Uterus (tissue), 4 donors: ENCODE measurements at places on chromosomes 1 and 21.

DNA sequence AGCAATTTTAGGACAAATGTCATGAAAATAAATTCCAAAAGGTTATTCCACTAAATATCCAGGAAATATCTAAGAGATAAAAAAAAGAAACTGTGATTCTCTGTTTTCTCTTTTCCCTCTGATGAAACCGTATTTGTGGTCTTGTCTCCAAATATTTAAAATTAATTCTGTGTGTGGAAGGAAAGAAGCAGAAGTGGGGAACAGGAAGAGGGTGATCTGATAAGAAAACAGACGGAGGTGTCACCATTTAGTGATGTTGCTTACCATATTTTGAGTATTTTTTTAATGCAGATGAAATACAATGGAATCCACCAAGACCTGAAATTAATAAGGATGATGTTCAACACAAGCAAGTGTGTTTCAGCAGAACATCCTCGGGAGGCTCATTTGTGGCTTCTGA lies 29.6 kb downstream of the CLCA1 start:
- no peaks in the 10 kb centered on the region for H3K4me1 ChIP-seq
- no peak for DNase-seq
- H3K27me3 ChIP-seq: no peaks in the 10 kb centered on the region
- H3K36me3 ChIP-seq: no peaks in the 10 kb centered on the region
- no peak overlapping the region for H3K27ac ChIP-seq

DNA sequence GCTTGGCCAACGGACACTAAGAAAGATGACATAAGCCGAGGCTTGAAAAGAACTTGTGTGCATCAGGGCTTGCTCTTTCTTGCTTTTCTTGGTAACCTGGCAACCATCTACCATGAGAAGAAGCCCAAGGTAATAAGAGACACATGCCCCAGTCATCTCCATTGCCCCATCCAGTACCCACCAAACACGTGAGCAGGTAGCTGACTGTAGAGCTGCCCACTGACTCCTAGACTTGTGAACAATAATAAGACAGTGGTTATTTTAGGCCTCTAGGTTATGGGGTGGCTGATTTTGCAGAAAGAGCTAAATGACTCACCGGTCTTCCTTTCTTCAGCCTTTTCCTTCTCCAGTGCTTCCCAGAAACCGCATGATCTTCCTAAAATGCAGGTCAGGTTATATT lies 105.0 kb upstream of the JUN start:
- DNase-seq: no peak
- H3K27ac ChIP-seq: no peak overlapping the region
- H3K27me3 ChIP-seq: no peaks in the 10 kb centered on the region
- no peak overlapping the region for H3K4me3 ChIP-seq
- no peaks in the 10 kb centered on the region for H3K4me1 ChIP-seq

DNA sequence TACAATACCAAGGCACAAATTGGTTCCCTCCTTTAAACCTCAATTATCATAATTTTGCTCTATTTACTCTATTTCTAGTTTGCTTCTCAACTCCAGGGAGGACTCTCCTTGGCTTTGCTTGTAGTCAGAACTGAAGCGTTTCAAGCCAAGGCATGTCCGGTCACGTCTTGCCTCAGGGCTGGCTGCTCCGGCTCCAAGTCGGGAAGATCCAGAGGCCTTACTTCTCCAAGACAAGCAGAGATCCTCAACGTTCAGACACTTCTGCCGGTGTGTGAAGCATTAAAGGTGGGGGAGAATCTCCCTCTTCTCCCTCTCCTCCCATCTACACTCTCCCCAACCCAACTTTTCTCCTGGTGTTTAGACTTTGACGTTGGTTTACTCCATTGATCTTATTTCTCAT lies 7.2 kb upstream of the HHAT start:
- H3K4me3 ChIP-seq: no peak overlapping the region
- DNase-seq: no peak
- H3K27ac ChIP-seq: no peak overlapping the region
- H3K27me3 ChIP-seq: no peaks in the 10 kb centered on the region
- H3K4me1 ChIP-seq: no peaks in the 10 kb centered on the region

DNA sequence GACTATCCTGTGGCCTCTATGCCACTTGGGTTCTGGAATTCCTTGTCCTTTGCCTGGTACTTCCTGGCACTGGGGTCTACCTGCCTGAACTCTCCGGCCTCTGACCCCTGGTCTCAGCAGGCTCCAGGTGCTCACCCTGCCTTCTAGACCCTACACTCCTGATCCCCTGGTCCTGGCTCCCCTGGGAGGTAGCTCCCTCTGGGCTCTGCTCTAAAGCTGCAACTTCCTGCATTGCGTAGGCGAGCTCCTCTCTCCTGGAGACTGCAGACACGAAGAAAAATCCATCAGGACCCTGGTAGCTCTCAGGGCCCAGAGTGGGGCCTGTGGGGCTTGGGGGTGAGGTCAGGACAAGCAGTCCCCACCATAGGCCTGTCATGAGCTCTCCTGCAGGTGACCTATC lies 7.8 kb upstream of the PLEKHG5 start:
- no peak overlapping the region for H3K4me3 ChIP-seq
- no peaks in the 10 kb centered on the region for H3K4me1 ChIP-seq
- no peak for DNase-seq
- no peaks in the 10 kb centered on the region for H3K27me3 ChIP-seq
- no peaks in the 10 kb centered on the region for H3K36me3 ChIP-seq
- H3K27ac ChIP-seq: no peak overlapping the region
